Left ventricle myocardium superior (tissue), 1 donor: ENCODE measurements at places on chromosomes 11 and 22. TPM values are rescaled to one million over a fixed set of nuclear protein-coding genes. Genes with fewer than 3 reads are reported as not detected.

- peak; percentile 81 for DNase-seq
These were observed 17.1 kb downstream of the MAFF start for GRCh38 chr22:38218661-38219622.

IFITM2 gene
- total RNA-seq, result 200 TPM

DNA sequence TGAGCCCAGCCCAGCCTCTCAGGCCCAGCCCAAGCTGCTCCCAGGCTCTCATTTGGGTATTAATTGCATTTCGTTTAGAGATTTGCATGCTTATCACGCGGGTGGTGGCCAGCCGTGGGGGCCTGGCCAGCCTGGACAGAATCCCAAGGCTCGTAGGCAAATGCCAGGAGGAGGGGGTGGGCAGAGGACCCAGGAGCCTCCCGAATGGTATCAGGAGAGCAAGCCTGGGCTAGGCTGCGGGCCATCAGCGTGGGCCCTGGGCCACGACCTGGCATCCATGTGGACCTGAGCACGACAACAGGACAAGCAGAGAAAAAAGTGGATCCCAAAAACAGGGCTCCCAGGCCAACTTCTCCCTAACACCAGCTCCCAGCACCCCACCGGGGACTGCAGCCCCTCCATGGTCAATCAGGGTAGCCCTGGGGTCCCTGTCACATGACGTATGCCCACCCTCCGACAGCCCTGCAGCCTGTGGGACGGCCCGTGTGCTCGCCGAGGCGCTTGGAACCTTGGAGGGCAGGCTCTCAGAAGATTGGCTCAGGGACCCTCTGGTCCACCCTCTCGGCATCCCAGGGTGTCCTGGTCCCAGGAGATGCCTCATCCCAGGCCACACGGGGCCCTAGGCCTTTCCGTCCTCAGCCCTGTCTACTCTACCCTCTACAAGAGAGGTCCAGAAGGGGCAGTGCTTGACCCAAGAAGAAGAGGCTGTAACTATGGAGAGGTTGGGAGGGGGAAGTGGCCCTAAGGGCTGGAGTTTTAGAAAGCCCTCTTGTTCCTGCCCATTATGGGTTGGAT, 8.8 kb downstream of the ASCL2 start:
- no peak for DNase-seq

DNA sequence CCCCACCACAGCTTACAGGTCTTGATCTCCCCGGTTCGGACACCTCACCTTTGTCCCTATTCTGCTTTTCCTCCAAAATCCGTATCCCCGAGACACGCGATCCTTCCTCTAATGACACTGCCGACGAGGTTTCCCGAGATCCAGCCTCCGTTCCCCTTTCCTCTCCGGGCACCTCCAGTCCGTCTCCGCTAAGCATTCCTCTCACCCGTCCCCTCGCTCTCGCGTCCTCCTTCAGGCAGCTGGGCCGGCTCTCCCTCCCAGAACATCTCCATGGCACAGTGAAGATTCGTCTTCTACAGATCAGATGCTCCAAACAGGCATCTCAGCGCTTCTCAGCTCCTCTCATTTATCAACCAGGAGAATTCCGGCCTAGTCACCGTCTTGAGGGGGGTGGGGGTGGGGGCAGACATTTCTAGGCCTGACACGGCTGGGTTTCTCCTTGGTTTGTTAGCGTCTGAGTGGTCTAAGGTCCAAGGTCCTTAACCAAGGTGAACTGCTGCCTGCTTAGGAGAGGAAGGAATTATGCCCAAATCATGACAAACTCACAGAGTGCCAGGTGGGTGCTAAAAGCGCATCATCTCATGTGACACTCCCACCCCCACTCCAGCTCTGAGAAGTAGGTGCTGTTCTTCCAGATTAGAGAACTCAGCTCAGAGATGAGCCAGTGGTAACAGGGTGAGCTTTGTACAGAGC, at the start of gene SPTBN2:
Gene SPTBN2 (minus strand): TSS at position 524 of the 693 bp plus-strand sequence. CDS start 7,976 bp downstream, outside the sequence.
- no peak for DNase-seq

APOA5 gene
- total RNA-seq, result not detected

ACR gene
- not detected for total RNA-seq

DNA sequence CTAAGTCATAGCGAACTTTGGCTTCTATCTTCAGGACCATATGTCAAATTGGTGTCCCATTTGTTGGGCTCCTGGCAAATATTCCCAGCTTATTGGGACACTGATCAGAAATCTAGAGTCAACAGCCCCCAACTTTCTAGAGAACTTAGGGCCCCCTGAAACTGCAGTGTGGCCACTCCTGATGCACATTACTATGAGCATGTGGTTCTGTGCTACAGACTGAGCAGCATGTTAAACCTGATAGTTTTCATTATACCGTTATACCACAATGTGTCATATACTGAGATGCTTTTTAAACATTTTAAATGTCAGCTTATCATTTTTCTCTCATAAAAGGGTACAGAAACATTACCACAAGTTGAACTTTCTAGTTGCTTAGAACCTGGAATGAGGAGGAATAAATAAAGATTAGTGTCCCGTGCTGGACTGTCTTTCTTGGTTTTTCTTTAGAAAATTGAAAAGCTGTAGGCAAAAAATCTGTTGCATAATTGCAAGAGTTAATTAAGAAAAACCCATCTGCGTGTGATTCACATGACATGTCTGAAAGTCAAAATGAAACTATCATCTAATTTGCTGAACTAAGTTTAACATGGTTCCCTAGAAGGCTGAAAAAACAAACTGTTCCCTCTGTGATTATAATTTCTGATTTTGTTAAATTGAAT, 16.4 kb upstream of the CTSC start:
- DNase-seq, result no peak
